ENCODE measurements at places on chromosomes 12 and 14.
A peak's percentile ranks its signal among the peaks of the same experiment; 100 is the strongest.

DNA sequence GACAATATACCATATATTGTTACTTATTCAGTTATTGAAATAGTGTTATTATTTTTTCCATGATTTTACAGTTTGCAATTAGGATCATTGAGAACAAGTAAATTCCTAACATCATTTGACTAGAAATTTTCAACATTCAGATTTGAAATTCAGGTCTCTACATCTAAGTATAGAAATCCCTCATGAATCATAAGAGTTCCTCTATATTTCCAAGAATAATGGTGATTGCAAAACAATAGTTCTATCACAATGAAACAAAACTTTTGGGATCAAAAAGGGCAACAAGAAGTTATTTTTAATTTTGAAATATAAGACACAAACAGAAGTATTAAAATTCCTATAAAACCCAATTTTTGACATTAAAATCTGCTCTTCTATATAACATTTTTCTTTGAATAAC, 10.8 kb downstream of the CLEC1A start:
- DNase-seq = no peak

GRCh38 chr12:1576410-1577241, 17.8 kb downstream of the FBXL14 start:
- no peak for DNase-seq

DNA sequence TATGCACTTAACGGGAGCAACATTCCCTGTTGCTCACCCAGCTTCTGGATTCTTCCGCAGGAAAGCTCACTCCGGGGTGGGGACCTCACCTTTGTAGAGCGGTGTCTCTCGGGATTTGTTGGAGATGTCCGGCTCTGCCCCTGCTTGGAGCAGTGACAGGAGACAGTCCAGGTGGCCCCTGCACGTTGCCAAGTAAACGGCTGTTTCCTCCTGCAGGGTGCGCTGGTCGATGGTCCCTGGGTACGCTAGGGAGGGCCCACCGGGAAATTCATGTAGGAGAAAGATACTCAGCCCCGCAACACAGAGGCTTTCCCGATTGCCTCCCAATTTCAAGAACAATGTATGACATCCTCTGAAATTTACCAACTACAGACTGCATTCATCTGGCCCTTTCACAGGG, 23.1 kb downstream of the ASB2 start:
- DNase-seq = no peak

DNA sequence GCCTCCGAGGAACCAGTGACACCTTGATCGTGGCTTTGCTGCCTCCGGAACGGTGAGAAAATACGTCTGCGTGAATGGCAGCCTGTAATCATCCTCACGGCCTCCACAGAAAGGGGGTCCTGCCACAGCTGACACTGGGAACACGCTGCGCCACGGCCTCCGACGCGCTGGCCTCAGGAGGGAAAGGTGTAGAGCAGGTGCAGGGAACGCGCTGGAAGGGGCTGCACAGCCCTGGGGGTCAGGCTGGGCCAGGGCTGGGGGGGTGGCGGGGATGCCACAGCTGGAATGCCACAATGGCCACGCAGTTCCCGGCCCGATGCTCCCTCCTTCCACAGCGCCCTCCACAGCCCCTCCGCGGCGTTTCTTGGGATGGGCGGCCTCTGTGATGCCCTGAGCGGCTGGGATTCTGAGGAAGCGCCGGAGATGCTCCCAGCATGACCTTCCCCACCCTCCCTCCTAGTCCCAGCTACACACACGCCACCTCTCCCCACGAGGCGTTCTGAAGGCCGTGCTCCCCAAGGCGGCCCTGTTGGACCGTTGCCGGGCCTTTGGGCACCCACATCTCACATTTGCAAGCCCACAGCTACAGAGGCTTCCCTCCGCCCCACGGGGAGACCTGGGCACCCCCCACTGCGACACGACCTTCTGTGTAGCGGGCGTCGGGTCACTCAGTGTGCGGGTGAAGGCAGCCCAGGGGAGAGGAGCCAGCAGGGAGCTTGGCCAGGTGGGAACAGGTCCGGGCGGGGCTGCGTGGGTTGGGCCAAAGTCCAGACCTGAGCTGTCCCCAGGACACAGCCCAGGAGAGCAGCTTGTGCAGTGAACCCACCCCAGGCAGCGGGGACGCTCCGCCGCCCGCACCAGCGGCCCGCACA, 31.8 kb upstream of the GALNT9 start:
- DNase-seq = no peak

DNA sequence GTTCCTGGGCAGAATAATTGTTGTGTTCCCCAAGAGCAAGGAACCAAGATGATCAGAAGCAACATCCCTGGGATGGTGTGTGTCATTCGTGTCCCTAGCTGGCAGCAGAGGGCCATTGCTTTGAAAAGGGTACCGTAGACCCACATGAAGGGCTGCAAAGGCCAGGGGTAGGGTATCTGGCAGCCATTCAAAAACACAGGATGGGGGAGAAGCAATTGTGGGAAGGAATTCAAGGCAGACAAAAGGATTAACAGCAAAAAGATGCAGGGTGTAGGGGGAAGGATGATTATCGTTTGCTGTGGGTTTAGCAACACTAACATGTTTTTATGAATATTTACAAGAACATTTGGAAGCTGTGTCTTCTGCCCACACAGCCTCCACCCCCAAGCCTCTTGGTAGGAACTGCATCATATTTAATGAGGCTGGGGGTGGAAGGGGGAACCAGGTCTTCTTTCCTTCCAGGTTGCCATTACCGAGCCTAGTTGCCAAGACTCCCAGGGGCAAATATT, 169.0 kb upstream of the G2E3 start:
- no peak for DNase-seq

- DNase-seq = no peak
These were observed 191.5 kb downstream of the SYT1 start for GRCh38 chr12:79055926-79056674.

DNA sequence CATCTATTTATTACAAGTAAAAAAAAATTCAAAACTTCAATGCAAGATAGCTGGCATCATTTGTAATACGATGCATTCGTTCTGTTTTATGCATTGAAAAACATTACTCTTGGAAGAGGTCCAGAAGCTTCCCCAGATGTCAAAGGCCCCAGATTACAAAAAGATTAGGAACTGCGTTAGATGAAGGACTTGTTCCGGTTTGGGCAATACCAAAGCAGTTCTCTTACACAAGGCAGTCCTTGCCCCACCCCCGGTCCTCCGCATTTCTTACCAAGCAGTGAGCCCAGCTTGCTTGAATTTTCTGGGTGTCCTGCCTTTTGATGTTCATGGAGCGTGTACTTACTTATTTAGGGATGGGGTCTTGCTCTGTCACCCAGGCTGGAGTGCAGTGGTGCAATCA, 4.8 kb upstream of the HVCN1 start:
- DNase-seq = no peak

DNA sequence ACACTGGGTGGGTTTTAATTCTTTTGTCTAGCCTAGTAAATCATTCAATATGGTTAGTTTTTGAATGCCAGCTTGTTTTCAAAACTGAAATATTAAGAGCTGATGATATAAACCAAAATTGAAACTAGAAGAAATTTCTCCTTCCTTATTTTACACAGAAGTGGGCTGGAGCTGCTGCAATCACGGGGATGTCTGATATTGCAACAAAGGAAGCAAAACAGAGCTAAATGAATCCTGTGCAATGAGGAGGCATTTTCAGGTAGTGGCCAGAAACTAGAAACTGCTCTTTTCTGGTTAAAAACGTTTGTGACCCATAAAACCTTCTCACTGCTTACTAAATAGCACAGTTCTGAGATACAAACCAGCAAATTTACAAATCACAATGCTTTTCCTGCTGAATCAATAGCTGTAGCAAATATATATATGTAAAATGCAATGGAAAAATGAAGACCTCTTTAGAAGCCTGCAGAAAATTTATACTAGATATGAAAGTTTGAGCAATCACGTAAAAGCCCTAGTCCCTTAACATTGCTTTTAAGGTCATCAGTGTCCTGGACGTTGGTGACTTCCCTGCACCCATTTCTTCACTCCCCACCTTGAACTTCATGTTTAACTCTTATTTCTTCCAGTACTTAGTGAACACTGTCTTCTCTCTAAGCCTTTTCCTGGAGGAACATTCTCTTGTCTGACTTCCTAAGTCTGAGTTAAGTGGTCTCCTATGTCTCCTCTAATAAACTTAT, 15.9 kb upstream of the LRRK2 start:
- no peak for DNase-seq

DNA sequence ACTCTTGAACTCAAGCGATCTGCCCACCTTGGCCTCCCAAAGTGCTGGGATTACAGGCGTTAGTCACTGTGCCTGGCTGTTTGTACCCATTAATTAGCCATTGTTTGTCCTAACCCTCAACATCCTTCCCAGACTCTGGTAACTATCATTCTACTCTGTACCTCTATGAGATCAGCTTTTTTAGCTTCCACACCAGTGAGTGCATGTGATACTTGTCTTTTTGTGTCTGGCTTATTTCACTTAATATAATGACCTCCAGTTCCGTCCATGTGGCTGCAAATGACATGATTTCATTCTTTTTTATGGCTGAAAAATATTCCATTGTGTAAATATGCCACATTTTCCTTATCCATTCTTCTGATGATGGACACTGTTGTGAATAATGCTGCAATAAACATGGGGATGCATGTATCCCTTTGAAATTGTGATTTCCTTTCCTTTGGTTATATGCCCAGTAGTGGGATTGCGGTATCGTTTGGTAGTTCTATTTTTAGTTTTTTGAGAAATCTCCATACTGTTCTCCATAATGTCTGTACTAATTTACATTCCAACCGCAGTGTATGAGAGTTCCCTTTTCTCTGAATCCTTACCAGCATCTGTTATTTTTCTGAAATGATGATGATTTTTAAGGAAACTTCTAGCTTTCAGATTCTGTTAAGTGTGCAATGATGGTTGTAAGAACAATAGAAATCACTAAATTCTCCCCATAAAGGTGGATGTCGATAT, 6.7 kb upstream of the PPP4R3A start:
- no peak for DNase-seq

DNA sequence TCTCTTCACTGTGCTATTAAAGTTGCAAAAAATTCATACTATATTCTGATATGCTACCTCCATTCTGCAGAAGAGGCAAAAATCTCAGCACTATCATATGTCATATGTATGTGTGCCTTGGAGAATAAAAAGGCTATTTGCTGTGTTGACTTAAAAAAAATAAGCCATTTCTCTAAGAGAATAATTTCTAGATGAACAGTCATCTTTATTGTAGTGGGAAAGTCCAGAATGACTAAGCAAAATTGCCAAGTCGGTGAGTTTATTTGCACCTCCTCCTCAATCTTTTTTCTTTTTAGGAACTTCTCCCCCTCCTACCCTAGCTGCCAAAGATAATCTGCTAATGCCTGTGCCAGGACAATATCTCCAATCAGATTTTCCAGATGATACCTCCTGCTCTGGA, 353.8 kb upstream of the FAR2 start:
- DNase-seq = no peak

- no peak for DNase-seq
These were observed 54.4 kb downstream of the SLC38A4 start for GRCh38 chr12:46771268-46771827.

GRCh38 chr12:128554546-128555304, 269.0 kb downstream of the SLC15A4 start:
- peak; percentile 78 for DNase-seq

DNA sequence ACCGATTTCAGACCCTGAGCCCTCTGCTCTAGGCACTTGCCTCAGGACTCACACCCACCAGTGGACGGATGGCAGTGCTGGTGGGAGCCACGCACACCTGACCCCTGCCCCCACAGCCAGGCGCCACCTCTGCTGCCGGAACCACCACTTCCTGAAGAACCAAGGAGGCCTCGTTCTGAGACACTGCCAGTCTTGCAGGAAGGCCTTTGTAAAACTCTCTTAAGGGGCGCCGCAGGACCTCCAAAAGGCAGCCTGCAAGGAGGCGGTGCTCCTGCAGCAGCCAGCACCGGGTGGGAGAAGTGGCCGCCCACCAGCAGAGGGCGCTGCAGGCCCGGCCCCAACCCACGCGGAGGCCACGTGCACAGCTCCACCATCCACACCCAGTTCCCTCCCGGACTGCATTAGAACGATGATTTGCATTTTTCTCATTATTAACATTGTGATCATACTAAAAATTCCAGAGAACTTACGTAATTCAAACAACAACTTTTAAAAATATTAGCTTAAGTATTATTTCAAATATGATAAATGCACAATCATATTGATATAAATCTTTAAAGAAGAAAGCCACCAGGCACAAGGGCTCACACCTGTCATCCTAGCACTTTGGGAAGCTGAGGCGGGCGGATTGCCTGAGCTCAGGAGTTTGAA, 12.8 kb downstream of the STX2 start:
- no peak for DNase-seq

DNA sequence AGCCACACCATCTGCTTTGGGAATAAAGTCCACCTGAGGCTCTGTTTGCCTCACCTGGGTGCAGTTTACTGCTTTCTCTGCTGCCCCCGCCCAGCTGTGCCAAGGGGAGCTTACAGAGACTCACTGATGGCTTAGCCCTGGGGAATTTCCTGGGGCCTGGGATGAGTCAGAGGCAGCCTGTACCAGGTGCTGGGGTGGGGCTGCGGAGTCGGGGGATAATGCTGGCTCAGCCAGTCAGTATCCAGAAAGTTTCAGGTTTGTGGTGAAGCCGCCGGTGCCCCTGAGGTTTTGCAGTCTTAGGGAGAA, 22.3 kb downstream of the PLEKHG3 start:
- peak; percentile 58 for DNase-seq

GRCh38 chr12:2284321-2284813, 231.6 kb downstream of the CACNA1C start:
- DNase-seq = peak; percentile 87

- no peak for DNase-seq
These were observed 1.2 kb downstream of the ALDH1L2 start for GRCh38 chr12:105083031-105083430.

- DNase-seq = no peak
These were observed 10.8 kb downstream of the DLK1 start for GRCh38 chr14:100737526-100737925.

DNA sequence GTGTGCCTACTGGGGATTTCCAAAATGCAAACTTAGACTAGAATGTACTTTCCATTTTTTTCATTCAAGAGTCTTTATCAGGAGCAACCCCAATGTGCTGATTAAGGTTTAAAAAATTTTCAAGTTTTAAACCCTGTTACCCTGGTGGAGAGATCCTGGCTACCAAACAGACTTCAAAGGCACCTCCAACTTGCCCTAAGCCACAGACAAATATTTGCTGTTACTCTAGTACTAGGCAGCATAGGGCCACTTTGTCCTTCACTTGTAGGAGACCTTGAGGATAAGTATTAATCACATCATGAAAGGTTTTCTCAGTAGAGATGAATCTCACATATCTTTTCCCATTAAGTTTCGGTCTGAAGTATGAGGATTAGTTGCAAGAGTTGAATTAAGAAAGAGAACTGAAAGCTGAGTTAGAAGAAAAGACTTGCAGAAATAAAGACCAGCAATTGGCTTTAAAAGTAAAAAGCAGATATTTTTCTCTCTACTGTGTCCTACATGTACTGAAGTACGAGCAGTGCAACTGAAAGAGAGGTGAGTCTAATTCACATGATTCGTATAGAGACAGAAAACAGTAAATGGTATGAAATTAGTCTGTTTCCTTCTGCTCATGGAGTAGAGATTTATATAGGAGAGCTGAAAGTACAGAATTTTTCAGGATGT, 28.3 kb downstream of the NTN4 start:
- DNase-seq = no peak

- DNase-seq = no peak
These were observed 9.6 kb downstream of the TSPAN9 start for GRCh38 chr12:3086729-3087323.
